ENCODE measurements at places on chromosomes 3 and 15.

DNA sequence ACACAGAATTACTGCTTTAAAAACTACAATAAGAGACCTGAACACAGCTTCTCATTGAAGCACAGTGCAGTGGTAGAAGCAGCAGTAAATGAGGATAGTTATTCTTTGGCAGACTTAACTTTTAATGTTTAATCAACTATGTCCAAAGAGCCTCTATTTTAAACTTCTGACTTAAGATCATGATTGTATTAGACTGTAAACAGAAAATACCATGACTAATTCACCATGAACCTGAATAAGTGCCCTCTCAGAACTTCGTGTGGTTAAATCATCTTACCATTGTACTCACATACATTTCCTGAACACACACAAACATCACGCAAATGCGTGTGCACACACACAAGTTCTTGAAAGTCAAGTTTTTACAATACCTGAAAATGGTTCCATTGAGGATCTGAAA, 13.9 kb downstream of the CEP152 start:
- DNase-seq = no peak

- DNase-seq = no peak
Measured at GRCh38 chr3:174251681-174252080, 607.5 kb upstream of the NAALADL2 start.

GRCh38 chr3:188194332-188194731, 40.4 kb downstream of the LPP start:
- no peak for DNase-seq

- no peak for DNase-seq
Measured at GRCh38 chr3:122969585-122970469, 57.7 kb downstream of the SEMA5B start.

DNA sequence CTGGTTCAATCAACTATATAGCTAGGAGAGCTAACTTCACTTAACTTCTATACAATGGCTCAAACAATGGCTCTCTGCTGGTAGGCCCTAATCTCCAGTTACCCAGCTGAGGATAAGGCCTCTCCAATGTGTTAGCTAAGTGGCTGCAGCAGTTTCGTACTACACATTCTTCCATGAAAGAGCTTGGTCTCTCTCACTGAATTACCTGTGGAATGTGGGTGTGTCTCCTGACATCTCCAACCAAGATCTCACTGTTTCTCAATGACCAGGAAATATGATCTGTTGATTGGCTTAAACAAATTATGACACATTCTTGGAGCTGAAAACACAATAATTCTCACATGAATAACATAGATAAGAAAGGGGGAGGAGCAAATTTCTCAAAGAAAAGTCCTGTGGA, 169.8 kb upstream of the ROBO1 start:
- DNase-seq = no peak

All from activated gamma-delta T cell (primary cell).